Activated gamma-delta T cell treated with Interleukin-2 at 50 U/mL for 16 hours (primary cell): ENCODE measurements at places on chromosomes 4 and X.

DNA sequence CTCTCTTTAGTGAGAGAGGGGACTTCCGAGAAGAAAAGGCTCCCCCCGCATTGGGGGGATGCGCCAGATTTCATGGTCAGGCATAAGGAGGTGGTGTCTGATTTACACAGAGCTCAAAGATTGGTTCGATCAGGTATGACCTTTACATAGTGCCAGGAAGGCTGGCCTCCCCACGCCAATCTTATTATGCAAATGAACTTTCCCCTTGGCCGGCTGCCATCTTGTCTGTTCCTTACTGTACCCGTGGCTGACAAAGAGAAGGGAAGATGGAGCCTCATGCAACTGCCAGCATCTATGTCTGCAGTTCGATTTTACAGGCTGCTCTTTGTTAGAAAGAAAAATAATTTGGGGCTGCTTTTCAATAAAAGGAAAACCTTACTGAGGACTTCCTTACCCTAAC is 197.2 kb downstream of the GPM6A start:
- no peak for DNase-seq

DNA sequence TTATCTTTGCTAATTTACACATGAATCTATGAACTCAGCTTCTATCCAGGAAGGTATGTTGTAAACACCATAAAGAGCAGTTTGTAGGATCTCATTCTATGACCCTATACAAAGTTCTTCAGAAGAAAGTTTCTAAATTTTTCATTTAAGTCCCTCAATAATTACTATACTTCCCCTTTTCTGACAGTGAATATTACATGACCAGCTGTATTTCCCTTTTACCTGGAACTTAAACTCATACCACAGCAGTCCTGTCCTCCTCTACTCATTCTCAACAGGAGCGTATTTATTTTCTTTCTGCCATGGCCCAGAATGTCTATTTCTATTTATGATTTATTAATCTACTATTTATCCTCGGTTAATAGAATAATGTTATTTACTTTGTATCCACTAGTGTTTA is 15.8 kb downstream of the RASGEF1B start:
- DNase-seq = no peak

GRCh38 chr4:160372390-160372789 is 1269.5 kb downstream of the RAPGEF2 start:
- DNase-seq = no peak

DNA sequence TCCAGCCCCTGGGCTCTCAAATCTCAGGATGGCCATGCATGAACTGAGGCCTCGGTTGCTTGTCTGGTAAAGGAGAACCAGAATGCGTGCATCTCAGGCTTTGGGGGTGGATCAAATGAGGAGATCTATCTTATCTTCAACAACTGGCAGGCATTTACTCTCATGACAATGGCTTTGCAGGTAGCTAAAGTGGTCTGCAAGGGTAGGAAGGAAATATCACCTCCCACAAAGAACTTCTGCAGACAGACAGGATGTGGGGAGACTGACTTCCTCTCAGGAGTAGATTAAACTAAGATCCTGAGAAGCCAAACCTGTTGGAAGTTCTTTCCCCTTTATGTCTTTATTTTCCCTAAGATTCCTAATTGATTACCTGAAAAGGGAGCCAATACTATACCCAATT is 7.8 kb downstream of the LDB2 start:
- no peak for DNase-seq

GRCh38 chr4:176810481-176811249 is 17.9 kb upstream of the VEGFC start:
- no peak for DNase-seq

DNA sequence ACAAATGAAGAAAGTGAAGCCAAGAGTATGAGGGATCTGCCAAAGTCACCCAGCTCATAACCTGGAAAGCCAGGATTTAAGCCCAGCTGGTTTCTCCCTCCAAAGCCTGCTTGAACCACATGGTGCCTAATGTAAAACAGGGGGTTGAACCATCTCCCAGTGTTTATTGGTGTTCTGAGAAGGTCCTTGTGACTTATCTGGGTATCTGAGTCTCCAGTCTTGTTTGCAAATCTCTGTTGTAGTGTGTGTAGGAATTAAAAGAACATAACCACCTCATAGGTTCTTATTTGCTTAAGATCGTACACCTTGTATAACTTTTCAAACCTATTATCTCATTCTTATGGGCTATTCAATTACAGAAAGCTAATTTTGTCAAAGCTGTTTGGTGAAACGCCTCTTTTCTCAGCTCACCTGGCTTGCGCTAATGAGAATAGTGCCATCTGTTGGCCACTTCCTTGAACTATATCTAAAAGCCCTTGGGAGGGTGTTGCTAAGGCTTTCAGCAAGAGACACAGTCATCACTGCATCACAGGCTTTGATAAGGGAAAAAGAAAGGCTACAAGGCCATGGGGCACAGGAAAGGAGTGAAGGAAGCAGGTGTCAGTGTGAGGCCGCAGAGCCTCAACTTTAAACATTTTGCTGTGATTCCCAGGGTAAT is 34.0 kb downstream of the ETDB start:
- peak; percentile 46 for DNase-seq

DNA sequence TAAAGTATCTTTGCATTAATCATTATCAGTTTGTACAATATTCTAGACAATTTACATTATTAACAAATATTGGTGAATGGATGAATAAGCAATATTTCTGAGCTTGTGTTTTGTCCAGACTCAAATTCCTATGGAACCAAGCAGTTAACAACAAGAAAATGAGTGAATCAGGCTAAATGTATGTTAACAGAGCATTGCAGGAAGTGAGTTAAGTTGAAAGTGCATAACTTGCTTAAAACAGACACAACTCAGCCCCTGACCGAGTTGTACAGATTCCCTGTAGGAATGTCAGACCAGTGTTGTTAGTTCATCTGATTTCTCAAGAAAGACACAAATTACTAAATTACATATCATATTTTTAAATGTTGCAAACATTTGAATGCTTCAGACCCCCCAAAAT is 23.7 kb upstream of the CSN1S1 start:
- no peak for DNase-seq

GRCh38 chr4:183658362-183659028 is 490 bp downstream of the RWDD4 start:
- peak; percentile 14 for DNase-seq

GRCh38 chrX:42127563-42127962 is 204.2 kb upstream of the CASK start:
- no peak for DNase-seq

DNA sequence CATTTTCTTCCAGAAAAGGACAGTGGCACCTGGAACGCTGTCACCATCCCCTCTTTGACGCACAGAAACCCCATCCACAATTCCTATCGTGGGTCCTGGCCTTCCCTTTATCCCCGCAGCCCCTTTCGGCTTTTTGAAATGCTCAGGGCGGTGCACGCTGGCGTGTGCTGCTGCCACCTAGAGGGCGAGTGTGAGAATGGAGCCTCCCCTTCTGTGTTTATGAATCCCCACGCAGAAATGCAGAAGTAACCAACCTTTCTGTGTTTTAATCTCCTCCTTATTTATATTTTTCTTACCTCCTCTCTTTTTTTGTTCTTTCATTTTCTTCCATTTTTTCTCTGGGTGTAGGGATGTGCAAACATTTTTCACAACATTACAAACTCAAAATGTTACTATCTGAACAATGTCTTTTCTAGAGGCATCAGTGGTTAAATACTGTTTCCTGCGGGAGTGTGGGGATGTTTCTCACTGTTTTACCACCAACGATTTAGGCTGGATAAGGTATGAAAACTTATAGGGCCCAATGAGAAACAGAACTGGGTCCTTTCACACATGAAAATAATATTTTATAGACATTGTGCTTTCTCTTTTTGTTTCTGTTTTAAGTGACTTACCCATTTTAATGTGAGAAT is 50.0 kb downstream of the TMA16 start:
- peak; percentile 54 for DNase-seq

- DNase-seq = no peak
Observed at GRCh38 chrX:41442824-41443550, 4.2 kb upstream of the NYX start.

DNA sequence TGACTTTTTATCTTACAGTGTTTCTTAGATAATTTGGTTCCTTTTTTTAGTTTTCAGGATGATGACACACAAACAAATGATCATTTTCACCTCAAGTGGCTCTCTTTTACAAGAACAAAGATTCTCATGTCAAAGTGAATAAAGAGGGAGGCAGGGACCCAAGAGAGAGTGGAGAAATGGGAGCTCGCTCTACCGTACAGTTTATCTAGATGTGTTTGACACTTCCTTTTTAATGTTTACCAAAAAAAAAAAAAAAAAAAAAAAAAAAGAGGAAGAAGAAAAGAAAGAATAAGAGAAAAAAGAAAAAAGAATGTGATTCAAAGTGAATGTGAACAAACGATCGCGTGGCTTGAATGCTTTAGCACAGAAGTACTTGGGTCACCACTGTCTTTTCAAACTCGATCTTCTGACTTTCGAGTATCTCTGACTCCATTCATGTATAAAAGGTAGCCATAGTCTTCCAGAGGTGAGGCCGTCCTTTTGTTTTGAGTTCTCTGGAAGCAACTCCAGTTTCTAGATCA is 75.6 kb upstream of the GRXCR1 start:
- DNase-seq = no peak

- DNase-seq = no peak
Observed at GRCh38 chrX:7771788-7772438, 71.1 kb upstream of the VCX start.

- DNase-seq = no peak
Observed at GRCh38 chrX:22041907-22042530, 9.9 kb downstream of the PHEX start.

DNA sequence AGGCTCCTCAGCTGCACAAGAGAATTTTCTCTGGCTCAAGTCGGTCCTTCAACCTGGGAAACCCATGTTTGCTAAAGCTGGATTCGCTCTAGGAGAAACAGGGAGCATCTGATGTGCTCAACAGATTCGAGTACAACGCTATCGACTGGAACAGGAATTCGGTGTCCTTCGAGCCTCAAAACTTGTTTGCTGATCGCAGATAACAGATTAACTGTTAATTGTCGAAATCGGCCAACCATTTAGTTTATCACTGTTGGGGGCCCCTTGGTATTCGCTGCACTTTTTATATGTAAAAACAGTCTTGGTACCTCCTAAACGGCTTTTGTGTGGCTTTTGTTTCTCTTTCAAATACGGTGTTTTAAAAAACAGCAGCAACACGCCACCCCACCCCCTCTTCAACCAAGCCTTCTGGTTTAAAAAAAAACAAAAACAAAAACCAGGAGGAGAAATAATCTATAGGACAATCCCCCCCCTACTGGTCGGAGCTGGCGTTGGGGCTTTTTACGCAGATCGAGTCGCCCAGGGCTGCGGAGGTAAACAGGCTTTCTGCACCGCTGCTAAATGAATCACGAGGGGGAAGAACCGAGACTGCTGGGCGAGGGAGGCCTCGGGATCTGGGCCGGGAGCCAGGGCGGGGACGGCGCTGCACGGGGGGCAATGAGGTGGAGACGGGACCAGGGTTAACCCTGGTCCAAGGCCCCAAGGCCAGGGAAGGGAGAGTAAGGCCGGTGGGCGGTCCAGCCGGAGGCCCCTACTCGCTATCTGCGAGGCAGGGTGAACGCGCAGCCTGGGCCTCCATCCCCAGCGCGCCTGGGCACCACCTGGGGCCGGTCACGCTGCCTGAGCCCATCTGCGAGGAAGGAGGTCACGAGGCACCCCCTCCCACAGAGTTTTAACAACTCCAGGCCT is 71.7 kb upstream of the BCOR start:
- DNase-seq = peak; percentile 80

GRCh38 chr4:162364651-162365050 is 200.9 kb upstream of the FSTL5 start:
- DNase-seq = no peak

DNA sequence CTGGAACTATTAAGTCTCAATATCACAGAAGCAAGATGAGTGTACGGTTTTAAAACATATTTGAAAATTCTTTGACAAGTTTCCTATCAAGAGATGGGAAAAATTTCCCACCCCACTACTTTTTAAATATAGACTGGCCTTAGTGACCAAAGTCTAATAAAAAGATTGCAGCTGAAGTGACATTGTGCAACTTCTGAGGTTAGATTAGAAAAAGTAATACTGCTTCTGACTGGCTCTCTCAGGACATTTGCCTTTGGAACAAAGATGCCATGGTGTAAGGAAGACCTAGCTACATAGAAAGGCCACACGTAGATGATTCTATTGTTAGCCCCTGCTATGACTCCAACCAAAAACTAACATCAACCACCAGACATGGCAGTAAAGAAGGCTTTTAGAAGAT is 138.7 kb upstream of the FAM47C start:
- DNase-seq = no peak

DNA sequence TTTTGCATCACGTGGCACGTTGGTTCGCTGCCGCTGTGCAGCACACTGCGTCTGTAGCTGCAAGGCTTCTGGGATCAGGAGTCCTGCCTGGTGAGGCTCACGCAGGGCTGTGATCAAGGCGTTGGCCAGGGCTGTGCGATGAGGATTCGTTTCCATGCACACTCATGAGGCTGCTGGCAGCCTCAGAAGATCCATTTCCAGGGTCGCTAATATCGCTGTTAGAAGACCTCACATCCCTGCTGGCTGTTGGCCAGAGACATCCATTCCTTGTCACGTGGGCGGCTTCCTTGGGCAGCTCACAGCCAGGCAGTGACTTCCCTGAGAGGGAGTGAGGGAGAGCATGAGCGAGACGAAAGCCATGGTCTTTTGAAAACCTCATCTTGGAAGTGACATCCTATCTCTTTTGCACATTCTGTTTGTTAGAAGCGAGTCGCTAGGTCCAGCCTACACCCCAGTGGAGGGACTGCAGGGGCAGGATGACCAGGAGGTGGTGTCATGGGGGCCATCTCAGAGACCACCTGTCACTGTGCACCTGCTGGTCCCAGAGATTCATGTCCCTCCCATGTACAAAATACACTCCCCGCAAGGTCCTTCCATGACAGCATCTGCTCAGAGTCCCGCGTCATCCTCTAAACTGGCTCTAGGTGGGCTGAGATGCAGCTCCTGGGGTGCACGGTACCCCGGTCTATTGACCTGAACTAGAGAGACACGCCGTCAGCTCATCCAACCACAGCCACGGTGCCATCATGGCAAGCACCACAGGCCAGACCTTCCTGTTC is 12.2 kb downstream of the RGS12 start:
- DNase-seq = no peak

- no peak for DNase-seq
Observed at GRCh38 chr4:77125961-77126360, 31.0 kb upstream of the CCNG2 start.

DNA sequence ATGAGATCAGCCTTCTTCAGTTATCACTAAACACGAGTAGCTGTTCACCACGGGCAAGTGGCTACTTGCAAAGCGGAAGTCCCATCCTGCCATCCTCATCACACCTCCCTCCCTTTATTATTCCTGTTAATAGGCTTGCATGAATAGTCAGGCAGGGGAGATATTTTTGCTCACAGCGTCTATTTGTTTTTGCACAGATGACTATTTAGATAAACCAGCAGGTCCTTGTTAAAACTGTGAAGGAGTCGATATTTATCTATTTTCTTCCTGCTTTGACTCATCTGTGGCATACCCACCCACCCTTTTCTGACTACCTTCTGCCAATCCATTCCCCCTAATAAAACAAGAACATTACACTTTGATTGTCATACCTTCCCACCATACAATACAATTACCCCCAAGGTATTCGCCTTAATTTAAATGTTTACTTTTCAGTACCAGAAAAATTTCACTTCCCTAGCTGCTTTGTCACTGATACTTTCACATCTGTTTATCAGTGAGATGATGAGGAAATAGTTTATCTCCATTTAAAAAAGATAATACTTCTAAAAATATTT is 96.6 kb upstream of the BANK1 start:
- no peak for DNase-seq
